ENCODE measurements at places on chromosomes 2 and 18. TPM values are rescaled to one million over a fixed set of nuclear protein-coding genes. Genes with fewer than 3 reads are reported as not detected.

The SYT4 gene
- total RNA-seq = not detected

The LINC00305 gene
- total RNA-seq = not detected

The KCNF1 gene
- not detected for total RNA-seq

The C2orf92 gene
- 7.3 TPM for total RNA-seq

The SNRPD1 gene
- total RNA-seq = 114 TPM

The CIAO1 gene
- 76.8 TPM for total RNA-seq

The DHRS9 gene
- total RNA-seq = not detected

The SGPP2 gene
- total RNA-seq = 4.0 TPM

The SRBD1 gene
- total RNA-seq = 17.6 TPM

The TMEFF2 gene
- total RNA-seq = not detected

The TLX2 gene
- total RNA-seq = 0.82 TPM

The OTOF gene
- total RNA-seq = 35.1 TPM

The DNAJC5G gene
- not detected for total RNA-seq

The PLCD4 gene
- 0.30 TPM for total RNA-seq

The AQP12A gene
- total RNA-seq = not detected

The C18orf54 gene
- total RNA-seq = 13.9 TPM

The TMEM37 gene
- total RNA-seq = not detected

The SERPINB7 gene
- not detected for total RNA-seq

The DPY30 gene
- total RNA-seq = 77.8 TPM

The FMNL2 gene
- total RNA-seq = 0.26 TPM

The FBXO36 gene
- 0.54 TPM for total RNA-seq

The RAB17 gene
- not detected for total RNA-seq

The DSEL gene
- 0.06 TPM for total RNA-seq

The REEP1 gene
- 0.16 TPM for total RNA-seq

The SRSF7 gene
- 362 TPM for total RNA-seq

The CABLES1 gene
- total RNA-seq = 2.1 TPM

The GPR39 gene
- not detected for total RNA-seq

The UGT1A10 gene
- not detected for total RNA-seq

The CCDC141 gene
- total RNA-seq = 8.8 TPM

The BOD1L2 gene
- total RNA-seq = not detected

The PTPN4 gene
- 92.2 TPM for total RNA-seq

The EVA1A gene
- not detected for total RNA-seq

The ZRANB3 gene
- 7.6 TPM for total RNA-seq

The LRRTM1 gene
- total RNA-seq = not detected

The UBR3 gene
- total RNA-seq = 21.3 TPM

The ZC3H6 gene
- total RNA-seq = 12.1 TPM

The SERPINB3 gene
- not detected for total RNA-seq

The ACKR3 gene
- total RNA-seq = 3.3 TPM

The IL36B gene
- total RNA-seq = not detected

The COL3A1 gene
- not detected for total RNA-seq

The ABCB11 gene
- total RNA-seq = not detected

The COL5A2 gene
- 4.6 TPM for total RNA-seq

The PROKR1 gene
- total RNA-seq = not detected

All from activated CD8-positive, alpha-beta memory T cell treated with anti-CD3 and anti-CD28 coated beads, Interleukin-2, amount 10 ng/mL, durations not matched to agents 7 days and 5 days (primary cell).